H9 (cell line): ENCODE measurements at places on chromosomes 12 and 14. TPM values are rescaled to one million over a fixed set of nuclear protein-coding genes. Genes with fewer than 3 reads are reported as not detected.

DNA sequence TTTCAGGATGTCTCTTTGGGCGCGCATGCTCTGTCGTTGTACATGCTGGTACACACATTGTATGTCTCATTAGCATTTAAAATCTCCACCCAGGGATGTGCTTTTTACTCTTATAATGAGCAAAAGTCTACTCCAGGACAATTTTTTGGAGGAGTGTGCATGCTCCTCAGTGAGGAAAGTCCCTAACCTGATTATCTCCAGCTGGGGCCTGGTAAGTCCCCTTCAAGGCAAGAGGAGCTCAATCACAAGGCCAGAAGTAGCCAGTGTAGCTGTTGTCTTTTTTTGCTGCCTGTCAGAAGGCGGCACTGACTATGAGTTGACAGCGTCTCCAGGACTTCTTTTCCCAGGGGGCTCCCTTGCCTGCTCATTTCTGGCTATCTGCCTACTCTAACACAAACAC is 218.3 kb upstream of the CNTN1 start:
- DNase-seq: no peak

DNA sequence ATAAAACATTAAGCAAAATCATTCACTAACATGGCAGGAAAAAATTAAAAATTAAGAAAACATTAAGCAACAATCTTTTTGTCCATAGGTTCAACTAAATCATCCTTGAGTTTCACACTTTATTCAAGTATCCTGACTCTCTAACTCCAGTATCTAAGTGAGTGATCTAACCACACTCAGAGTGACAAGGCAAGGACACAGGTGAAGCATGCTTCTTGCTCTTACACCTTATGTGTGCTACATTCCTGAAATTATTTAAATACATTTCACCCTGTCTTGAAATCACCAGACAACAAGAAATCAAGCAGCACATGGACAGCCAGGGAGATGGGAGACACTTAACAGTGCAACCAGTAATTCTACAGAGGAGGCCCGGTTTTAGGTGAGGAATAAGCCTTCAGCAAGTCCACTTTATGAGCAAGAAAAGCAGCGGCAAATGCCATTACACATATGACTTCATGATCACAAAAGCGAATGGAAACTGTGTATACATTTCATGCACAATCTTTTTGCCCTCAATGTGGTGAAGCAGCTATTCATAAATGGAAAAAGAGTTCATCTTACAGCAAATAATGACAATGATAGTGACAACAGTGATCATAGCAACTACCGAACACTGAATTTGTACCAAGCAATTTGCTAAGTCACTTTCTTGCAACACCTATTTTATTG is 37.4 kb downstream of the PHLDA1 start:
- no peak for DNase-seq

DNA sequence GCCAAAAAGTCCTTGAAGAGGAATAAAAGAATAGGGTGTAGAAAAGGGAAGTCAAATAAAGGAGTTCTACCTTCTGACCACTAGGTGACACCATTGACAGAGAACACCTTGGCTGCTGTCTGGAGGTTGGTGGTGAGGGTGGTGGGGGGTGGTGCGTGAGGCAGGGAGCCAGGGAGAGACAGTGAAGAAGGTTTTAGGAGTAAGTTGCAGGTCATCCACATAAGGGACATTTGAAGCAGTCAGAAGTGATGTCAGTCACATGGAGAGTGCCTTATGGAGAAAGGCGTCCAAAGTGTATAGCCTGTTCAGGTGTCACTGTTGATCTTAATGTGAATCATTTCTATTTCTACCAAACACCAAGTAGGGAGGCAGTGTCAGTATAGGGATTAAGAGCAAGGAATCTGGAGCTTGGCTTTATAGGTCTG is 279.3 kb upstream of the DDHD1 start:
- peak; percentile 68 for DNase-seq

- DNase-seq: no peak
Measured at GRCh38 chr12:71400481-71400880, 39.1 kb upstream of the LGR5 start.

Gene PDE3A
- 3.0 TPM in 2 replicates for total RNA-seq

Gene CCDC38
- not detected in 2 replicates for total RNA-seq
